ENCODE measurements at places on chromosomes 2 and 18. TPM values are rescaled to one million over a fixed set of nuclear protein-coding genes. Genes with fewer than 3 reads are reported as not detected.

- no peak for DNase-seq
These were observed 103.6 kb upstream of the BCL2L11 start for GRCh38 chr2:111017034-111017622.

Gene PROKR1
- polyA plus RNA-seq, result not detected

Gene COL5A2
- polyA plus RNA-seq, result 3.6 TPM

- DNase-seq, result no peak
These were observed 375.2 kb downstream of the TRIB2 start for GRCh38 chr2:13091861-13092378.

- no peak for DNase-seq
These were observed 933.9 kb downstream of the TRIB2 start for GRCh38 chr2:13650586-13651180.

- DNase-seq, result no peak
These were observed 15.5 kb downstream of the LPIN2 start for GRCh38 chr18:2997429-2997828.

GRCh38 chr2:111045771-111046444 lies 74.8 kb upstream of the BCL2L11 start:
- DNase-seq, result peak; percentile 24

DNA sequence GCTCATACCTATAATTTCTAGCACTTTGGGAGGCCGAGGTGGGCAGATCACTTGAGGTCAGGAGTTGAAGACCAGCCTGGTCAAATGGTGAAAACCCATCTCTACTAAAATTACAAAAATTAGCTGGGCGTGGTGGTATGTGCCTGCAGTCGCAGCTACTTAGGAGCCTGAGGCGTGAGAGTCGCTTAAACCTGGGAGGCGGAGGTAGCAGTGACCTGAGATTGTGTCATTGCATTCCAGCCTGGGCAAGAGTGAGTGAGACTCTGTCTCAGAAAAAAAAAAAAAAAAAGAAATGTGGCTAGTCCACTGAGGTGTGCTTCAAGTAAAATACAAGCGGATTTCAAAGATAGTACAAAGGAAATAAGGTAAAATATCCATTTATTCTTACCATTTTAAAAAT lies 46.2 kb downstream of the RBKS start:
- DNase-seq, result no peak

DNA sequence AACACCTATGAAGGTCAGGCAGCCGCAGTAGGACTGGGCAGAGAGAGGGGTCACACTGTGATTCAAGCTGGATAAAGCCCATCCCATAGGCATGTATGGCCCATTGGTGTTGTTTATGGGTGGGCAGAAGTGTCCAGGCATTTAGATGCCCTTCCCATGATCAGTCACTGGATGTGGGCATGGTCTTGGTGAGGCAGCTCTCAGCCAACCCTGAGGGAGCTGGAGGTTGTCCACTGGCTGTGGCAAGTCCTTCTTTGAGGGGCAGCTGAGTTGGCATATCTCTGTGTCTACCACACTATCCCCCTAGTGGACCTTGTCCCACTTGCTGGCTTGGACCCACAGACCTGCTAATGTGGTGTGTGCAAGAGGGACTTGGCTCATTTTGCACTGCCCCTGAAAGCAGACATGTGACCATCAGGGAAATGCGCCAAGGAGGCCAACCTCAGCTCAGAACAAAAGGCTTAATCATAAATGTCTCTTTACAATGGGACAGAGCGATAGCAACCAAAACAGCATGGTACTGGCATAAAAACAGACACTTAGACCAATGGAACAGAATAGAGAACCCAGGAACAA lies 82.0 kb downstream of the TMEM17 start:
- no peak for DNase-seq

- no peak for DNase-seq
These were observed 58.6 kb downstream of the MGAT5 start for GRCh38 chr2:134312482-134312881.

Gene GKN2
- polyA plus RNA-seq, result not detected

Gene STAT4
- 1.2 TPM for polyA plus RNA-seq

DNA sequence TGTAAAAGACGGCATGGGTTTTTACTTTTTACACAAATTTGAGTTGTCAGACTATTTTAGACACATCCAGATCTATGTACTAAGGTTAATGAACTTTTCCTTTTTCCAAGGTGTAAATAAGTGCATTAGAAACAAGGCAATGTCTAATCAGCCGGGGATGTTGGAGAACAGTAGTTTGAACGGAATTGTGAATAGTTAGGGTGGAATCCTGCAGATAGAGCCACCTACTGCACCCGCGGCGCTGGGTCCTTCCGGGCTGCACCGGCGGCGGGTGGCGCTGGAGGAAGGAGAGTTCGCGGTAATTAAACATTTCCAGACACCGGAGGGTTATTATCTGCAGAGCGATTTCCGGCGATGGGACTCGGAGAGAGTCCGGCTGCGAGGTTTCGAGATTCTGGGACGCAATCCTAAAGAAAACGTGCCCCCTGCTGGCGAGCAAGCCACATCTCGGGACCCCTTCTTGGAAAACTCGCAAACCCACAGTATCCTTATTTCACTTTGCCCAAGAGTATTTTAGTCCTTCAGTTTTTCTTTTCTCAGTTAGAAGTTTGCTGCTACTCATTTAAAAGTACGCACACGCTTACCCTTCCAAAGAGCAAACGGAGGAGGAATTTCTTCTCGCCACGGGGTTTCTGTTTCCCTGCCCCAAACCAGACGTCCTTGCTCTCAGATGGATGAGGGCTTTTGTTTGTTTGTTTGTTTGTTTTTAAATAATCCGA lies 4.5 kb upstream of the OSR1 start:
- peak; percentile 89 for DNase-seq

- peak; percentile 17 for DNase-seq
These were observed 50.5 kb upstream of the ST8SIA3 start for GRCh38 chr18:57301573-57302559.

DNA sequence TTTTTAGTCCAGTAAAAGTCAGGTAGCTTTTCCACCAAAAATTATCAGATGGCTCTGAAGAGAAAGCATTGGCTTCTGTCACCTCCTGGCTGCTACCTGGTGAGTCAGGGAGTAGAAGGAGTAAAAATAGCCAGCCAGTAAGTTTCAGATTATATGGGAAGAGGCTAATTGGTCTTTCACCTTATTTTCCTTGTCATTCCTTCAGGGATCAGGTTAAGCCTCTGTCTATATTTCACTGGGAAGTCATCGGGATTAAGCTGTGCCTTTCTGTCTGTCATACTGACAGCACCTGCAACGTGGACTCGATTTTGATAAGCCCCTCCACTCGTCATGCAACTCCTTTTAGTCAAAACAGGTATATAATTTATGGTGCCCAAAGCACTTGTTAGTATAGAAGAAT lies 380.7 kb upstream of the CELF4 start:
- DNase-seq, result no peak

DNA sequence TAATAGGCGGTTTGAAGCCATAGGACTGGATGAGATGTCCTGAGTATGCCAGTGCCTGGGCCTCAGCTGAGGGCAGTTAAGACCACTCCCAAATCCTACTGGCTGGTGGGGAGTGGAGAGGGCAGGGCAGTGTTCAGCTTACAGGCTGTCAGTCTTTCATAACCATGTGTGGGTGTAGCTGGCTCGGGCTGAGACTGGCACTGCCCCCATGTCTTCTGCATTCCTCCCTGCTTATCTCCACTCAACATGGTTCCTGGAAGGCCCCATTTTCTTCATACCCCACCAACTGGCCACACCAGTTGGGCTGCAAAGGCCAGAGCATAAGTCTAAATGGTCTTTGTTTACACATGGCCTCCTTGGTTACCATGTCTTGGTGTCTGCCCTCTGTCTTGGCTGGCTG lies 17.2 kb upstream of the IL37 start:
- no peak for DNase-seq

Gene ASB18
- not detected for polyA plus RNA-seq

DNA sequence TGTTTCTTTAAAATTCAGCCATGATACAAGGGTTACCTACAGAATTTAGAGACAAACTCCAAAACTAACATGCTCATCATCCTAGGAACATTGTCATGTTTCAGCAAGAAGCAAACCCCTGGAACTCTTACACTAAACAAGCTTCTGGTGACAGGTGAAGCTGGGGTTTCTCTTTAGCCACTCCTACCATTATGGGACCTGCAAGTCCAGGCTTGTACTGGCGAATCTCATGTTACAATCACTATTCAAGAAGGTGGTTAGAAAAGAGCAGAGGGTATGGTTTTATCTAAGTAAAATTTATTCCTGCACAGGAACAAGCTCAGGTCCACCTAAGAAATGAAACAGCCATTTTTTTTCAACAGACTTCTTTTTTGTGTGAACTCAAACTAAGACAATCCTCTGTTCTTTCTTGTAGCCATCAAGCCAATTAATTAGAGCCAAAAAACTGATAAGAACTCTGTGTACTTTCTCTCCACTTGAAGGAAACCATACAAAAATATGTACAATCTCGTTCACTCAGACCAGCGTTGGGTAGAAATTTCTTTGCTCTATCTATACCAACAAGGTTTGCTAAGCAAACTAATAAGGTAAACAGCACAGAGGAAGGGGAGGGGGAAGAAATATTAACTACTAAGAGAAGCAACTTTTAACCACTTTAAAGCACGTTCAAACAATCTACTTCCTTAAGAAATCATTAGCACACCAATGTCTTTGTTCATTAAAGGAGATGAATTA lies 63.3 kb upstream of the NEDD4L start:
- DNase-seq, result no peak

Gene CNNM4
- 3.7 TPM for polyA plus RNA-seq

DNA sequence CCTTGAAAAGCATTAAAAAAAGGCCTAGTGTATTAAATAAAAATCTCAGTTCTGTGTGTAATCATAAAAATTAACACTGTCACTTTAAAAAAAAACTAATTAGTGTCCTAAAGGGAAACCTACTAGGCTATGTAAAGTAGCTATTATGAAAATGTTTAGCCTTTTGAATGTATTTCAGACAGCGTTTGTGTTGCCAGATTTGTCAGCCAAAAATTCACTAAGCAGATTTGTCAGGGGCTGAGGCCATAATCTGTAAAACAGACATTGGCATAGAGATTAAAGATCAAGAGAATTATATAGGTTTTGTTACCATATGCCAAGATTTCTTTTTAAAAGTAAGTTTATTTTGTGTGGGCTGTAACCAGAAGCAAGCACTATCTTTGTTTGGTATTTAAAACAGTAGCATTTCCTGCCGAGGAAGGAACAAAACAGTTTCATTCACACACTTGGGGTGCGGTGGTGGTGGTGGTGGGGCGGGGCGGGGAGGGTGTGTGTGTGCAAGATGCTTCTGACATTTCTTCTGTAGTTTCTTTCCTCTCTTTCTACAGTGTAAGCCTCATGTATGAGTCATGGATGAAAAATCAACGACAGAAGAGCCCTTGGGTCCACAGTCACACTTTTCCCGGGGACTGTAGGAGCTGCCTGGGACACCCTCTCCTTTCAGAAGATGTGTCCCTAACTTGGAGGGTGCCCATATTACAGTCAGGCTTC lies 328.5 kb upstream of the FANCL start:
- no peak for DNase-seq

GRCh38 chr2:42987112-42987922 lies 194.9 kb upstream of the HAAO start:
- DNase-seq, result no peak

GRCh38 chr2:26655611-26656195 lies 14.5 kb upstream of the CIB4 start:
- no peak for DNase-seq

- DNase-seq, result no peak
These were observed 3.9 kb downstream of the WNT10A start for GRCh38 chr2:218884519-218884918.

DNA sequence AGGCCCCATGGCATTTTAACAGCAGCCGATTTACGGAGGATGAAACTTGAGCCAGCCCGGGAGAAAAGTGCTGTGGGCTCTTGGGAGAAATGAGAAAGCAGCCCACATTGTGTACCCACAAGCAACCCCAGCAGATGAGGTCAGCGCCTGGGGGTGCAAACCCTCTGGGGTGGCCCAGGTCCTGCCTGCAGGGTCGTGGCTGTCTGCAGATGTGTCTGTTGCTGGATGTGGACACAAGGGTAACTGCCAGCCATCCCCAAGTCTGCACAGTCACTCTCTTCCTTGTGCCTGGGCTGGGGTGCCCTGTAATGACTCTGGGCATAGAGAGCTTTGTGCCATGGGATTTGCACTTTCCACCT lies 170.8 kb downstream of the PRKCE start:
- no peak for DNase-seq

DNA sequence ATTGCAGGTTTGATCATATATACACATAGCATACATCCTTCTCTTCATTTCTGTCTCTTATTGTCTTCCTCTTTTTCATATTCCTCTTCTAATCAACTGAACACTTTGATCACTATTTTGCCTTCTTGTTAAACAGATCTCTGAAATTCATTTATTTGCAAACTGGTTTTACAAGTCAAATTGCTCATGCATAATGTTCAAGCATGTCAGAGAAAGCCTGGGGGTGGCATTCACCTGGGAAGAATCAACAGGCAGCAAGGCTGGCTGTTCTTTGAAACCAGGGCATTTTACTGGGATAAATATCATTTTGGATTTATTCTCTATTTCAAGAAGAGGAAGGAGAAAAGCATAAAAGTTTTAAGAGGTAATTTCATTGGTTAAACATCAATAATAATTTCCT lies 66.9 kb upstream of the LRATD1 start:
- peak; percentile 40 for DNase-seq

DNA sequence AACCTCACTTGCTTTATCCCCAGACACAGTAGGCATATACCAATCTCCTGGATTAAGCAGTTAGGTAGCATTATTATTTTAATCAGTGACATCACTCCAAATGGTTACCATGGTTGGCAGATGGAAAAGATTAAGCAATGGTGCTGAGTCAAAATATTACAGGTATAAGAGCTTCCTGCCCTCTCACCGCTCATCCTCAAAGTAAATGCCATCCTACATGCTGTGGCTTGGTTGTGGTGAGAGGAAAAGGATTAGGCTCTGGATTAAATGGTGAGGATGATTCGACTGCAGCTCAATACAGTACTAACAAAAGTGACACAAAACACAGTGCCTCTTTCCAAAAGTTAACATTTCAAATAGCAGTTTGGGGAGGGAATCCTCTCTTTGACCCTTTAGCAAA lies 108.9 kb upstream of the ACAA2 start:
- no peak for DNase-seq

Gene GPR75
- polyA plus RNA-seq, result 0.17 TPM
